Ascending aorta (tissue), 2 donors: ENCODE measurements at places on chromosomes 5 and 9.

DNA sequence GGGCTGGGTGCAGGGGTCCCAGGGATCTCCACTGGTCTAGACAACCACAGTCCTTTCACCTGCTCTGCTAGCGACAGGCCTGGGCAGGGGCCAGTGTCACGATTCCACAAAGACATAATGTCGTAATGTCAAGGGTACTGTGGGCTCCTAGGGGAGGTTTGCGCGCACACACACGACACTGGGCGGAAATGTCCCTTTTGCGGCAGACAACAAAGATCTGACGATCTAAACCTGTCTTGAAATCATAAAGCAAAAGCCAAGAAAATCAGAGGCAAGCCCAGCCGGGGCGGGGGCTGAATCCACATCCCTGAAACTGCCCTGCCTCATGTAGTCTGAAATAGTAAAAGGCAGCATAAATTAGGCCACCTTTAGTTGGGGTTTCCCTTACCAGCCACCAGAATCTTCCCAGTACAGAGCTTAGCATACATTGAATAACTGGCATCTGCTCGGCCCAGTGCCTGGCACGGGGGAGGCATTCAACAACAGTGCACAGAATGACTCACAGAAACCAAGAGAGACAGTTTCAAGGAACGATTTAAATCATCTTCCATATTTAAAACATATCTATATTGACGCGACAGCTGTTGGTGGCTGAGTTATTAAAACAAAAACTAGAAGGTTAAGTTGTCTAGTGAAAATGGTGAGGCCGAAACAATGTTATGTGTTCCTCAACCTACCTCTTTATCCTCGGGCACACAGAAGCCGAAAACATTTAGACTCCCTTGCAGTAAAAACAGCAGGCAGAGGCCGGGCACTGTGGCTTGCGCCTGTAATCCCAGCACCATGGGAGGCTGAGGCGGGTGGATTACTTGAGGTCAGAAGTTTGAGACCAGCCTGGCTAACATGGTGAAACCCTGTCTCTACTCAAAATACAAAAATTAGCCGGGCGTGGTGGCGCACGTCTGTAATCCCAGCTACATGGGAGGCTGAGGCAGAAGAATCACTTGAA lies 151.0 kb downstream of the MYO10 start:
- no peak overlapping the region for H3K4me3 ChIP-seq
- no peaks in the 10 kb centered on the region for H3K4me1 ChIP-seq
- no peaks in the 10 kb centered on the region for H3K27me3 ChIP-seq
- H3K36me3 ChIP-seq, result no peaks in the 10 kb centered on the region

DNA sequence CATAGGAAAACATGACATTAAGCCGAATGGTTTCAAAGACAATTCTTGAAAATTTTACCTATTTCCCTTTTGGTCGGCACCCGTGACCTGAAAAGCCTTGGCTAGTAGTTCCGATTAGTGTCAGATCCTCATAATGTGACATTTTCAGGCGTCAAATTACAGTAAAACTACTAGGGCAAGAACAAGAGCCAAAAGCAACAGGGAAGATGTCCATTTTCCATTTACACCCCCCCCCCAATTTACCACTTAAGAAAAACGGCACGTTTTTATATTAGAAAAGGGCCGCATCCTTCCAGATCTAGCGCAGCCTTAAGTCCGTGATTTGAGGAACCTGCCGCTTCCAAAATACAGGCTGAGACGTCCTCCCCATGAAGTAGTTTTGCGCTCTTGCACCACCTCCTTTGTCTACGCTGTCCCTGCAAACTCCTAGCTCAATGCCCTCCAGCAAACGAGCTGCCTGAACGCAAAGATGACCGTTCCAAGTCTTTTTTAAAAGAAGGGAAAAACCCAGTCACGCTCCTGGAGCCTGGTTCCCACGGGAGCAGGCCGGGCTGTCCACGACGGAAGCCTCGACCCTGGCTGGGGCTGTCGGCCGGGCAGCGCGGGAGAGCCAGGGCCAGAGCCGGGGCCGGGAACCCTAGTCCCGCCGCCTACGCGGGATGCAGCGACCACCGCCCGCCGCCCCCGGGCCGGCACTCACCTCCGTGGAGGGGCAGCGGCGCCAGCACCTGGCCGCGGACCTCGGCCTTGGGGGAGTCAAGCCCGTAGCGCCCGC lies 616 bp downstream of the RNF130 start:
- H3K4me3 ChIP-seq, result peak overlapping the region; percentile 74
- no peaks in the 10 kb centered on the region for H3K4me1 ChIP-seq
- no peak for DNase-seq

DNA sequence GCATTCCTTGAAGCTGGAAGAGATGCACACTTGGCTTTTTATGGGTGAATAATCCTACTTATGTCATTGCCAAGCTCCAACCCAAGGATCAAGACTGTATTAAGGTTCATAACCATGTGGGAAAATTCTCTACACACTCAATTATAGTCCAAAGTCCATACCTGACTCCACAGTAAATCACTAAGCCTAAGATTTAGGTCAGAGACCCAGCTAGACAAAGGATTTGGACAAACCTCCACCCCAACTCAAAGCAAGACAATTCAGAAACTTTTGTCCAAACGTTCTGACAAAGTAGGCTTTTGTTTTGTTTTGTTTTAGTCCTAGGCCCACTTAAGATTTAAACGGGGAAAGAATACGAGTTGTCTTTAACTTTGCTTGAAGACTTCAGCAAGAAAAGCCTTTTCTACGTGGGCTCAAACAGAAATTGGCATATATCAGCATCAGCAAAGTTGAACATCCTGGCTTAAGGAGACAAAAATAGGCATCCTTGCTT lies 1.7 kb downstream of the MEGF9 start:
- H3K4me1 ChIP-seq, result peaks cover 7% of the 10 kb centered on the region
- peak overlapping the region; percentile 71 for H3K27ac ChIP-seq
- peak overlapping the region; percentile 82 for H3K4me3 ChIP-seq

DNA sequence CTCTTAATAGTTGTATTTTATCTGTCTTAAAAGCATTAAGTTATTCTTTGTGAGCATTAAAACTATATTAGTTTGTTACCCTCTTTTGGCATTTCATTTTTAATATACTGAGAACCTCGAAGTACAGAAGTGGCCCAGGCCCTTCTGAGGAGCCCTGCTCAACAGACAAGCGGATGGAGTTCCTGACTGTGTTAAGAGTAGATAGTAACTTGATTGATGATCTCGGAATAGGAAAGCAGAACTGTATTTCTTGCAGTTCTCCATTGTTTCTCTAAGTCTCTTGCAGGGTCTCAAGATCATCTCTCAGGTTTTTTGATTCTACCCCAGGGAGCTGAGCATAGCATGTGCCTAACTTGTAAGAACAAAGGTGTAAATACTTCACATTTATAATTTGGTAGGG lies 139.6 kb downstream of the SMARCA2 start:
- DNase-seq, result no peak
- no peak overlapping the region for H3K27ac ChIP-seq
- no peak overlapping the region for H3K4me3 ChIP-seq
- H3K4me1 ChIP-seq, result no peaks in the 10 kb centered on the region
- no peaks in the 10 kb centered on the region for H3K27me3 ChIP-seq
- no peaks in the 10 kb centered on the region for H3K36me3 ChIP-seq

GRCh38 chr5:76893294-76893693 lies 43.5 kb downstream of the S100Z start:
- H3K4me1 ChIP-seq, result no peaks in the 10 kb centered on the region
- H3K36me3 ChIP-seq, result no peaks in the 10 kb centered on the region
- H3K4me3 ChIP-seq, result no peak overlapping the region

GRCh38 chr5:73282383-73282782 lies 109.4 kb downstream of the TMEM174 start:
- no peak overlapping the region for H3K4me3 ChIP-seq
- no peaks in the 10 kb centered on the region for H3K36me3 ChIP-seq
- H3K27me3 ChIP-seq, result no peaks in the 10 kb centered on the region
- DNase-seq, result no peak
- H3K4me1 ChIP-seq, result peaks cover 33% of the 10 kb centered on the region
